CD4-positive, alpha-beta T cell (primary cell): ENCODE measurements at places on chromosomes 11 and 22. TPM values are rescaled to one million over a fixed set of nuclear protein-coding genes. Genes with fewer than 3 reads are reported as not detected.

The GAB4 gene
- total RNA-seq, result not detected

The UBQLNL gene
- 0.30 TPM for total RNA-seq

DNA sequence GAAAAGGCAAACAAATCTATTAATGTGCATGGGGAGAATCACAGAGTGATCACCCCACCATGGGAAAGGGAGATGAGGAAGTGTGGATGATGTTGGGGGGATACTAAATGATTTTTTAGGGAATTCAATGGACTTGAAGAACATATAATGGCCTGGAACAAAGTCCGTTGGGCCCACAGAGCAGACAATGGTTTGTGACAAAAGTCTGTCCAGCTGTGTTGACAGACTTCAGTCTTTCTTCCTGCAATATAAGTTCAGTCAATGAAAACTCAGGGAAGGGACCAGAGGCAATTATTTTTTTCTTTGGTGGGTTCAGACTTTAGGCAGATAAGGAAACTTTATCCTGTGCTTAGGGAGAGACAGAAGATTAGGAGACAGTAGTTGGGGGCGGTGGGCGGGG, 18.0 kb upstream of the HORMAD2 start:
- no peak for DNase-seq

The TPST2 gene
- total RNA-seq, result 7.2 TPM

GRCh38 chr11:27138716-27139115, 98.1 kb downstream of the BBOX1 start:
- DNase-seq, result no peak

DNA sequence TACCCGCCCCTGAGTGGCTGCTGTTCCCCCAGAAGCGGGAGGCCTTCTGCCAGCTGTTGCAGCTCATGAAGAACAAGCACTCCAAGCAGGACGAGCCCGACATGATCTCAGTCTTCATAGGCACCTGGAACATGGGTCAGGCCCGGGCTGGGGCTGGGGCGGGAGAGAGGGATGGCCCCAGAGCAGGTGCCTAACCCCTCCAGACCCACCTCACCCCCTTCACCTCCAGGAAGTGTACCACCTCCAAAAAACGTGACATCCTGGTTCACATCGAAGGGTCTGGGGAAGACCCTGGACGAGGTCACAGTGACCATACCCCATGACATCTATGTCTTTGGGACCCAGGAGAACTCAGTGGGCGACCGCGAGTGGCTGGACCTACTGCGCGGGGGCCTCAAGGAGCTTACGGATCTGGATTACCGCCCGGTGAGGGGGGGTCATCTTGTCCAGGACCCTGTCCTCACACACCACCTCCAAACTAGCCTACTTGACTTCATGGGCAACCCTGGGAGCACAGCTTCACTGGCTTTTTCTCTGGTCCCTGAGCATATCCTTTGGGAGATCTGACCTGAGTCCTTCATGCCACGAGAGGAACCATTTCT, 6.3 kb downstream of the INPPL1 start:
- DNase-seq, result no peak

GRCh38 chr11:132343445-132344175, 973.2 kb downstream of the NTM start:
- no peak for DNase-seq

The APOL5 gene
- not detected for total RNA-seq

DNA sequence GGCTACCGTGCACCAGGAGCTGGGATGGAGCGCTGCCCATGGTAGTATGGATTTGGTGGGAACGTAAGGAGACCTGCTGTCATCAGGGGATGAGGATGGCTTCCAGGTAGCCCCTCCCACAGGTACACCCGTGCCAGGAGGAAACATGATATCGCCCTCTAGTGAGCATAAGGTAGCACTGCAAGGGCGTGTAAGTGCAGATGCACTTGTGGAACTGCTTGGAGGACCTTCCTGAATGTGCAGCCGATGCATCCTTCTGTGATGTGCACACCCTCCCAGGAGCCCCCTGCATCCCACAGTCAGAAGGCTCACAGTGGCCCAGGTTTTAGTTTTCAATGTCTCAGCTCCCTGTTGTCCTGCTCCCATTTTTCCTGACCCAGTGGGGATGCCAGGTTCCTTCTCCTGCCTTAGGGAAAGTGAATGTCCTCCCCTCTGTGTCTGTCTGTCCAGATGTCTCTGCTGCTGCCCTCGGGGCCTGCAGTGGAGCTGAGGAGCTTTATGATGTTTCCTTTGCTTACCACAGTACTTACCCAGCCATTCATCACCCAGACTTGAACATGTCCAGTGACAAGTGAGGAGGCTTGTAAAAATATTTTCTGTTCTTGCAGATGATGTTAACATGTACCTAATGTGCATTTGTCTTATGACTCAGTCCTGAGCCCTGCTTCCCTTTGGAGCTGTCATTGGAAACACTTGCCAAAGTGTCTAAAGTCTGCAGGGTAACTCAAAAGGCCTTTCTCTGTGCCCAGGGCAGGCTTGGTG, 49.2 kb downstream of the DBX1 start:
- DNase-seq, result no peak

The ANO5 gene
- not detected for total RNA-seq

The KCNJ5 gene
- total RNA-seq, result not detected

The SH3BP1 gene
- total RNA-seq, result 46.9 TPM

GRCh38 chr11:102981324-102981910, 25.9 kb upstream of the MMP13 start:
- no peak for DNase-seq

GRCh38 chr11:123056835-123057491, 5.0 kb downstream of the HSPA8 start:
- DNase-seq, result no peak

DNA sequence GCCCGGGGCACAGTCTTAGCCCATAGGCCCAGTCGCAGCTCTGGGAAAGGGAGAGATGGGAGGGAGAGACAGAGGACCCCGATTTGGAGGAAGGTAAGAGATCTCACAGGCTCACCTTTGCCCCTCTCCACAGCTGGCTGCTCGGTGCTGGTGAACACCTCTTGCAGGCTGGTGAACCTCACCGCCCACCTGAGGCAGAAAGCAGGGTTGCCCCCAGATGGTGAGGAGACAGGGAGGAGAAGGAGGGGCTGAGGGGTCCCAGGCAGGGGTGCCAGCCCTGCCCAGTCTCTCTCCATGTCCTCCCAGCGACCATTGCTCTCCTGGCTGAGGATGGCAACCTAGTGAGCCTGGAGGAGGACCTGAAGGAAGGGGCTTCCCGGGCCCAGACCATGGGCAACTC, 1.2 kb downstream of the C22orf15 start:
- DNase-seq, result no peak

GRCh38 chr11:30917859-30918478, 331.8 kb upstream of the MPPED2 start:
- no peak for DNase-seq

The NXPE4 gene
- not detected for total RNA-seq

GRCh38 chr11:126362879-126363655, 7.6 kb downstream of the ST3GAL4 start:
- no peak for DNase-seq

The NEFH gene
- total RNA-seq, result 0.06 TPM

- no peak for DNase-seq
Observed at GRCh38 chr11:114059984-114060391, 477 bp downstream of the ZBTB16 start.

The PDE2A gene
- 4.0 TPM for total RNA-seq

- DNase-seq, result no peak
Observed at GRCh38 chr22:31556627-31557203, 60.4 kb downstream of the SFI1 start.

The GGTLC2 gene
- total RNA-seq, result not detected

- no peak for DNase-seq
Observed at GRCh38 chr11:118886681-118887111, 3.0 kb downstream of the CXCR5 start.

- DNase-seq, result no peak
Observed at GRCh38 chr11:110077831-110078325, 15.3 kb upstream of the ZC3H12C start.

GRCh38 chr11:69975822-69976221, 102.3 kb upstream of the ANO1 start:
- no peak for DNase-seq
